ENCODE measurements at places on chromosomes 5 and 9.

DNA sequence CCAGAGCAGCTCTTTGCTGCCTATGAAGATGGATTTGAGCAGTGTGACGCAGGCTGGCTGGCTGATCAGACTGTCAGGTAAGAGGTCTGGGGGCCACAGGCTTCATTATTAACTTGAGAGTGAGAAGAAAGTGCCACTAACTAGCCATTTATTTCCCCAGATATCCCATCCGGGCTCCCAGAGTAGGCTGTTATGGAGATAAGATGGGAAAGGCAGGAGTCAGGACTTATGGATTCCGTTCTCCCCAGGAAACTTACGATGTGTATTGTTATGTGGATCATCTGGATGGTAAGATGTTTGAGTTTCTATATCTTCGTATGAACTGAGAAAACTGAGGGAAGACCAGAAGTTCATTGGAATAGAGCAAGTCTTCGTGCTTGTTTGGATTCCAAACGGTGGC is 22.1 kb downstream of the VCAN start:
- no peak for DNase-seq

GRCh38 chr5:24539613-24540012 is 105.2 kb downstream of the CDH10 start:
- no peak for DNase-seq

DNA sequence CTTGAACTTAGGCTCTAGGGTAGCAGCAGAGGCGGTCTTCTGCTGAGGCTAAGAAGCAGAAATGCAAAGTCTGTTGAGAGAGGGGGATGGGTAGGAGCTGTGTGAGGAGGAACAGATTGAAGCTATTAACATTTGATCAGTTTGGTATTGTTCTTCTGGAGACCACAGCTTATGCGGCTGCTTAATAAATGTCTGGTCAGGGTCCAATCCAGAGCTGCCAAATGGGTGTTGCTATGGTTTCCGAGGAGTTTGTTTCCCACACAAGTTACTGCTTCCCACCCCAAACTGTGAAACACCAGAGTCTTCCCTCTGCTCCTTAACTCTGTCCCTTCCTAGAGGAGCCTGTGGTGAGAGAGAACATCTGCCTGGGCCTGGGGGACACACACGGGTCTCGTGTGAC is 142.2 kb upstream of the KLF4 start:
- DNase-seq: no peak

GRCh38 chr5:73950441-73950873 is 324.5 kb downstream of the ARHGEF28 start:
- no peak for DNase-seq

DNA sequence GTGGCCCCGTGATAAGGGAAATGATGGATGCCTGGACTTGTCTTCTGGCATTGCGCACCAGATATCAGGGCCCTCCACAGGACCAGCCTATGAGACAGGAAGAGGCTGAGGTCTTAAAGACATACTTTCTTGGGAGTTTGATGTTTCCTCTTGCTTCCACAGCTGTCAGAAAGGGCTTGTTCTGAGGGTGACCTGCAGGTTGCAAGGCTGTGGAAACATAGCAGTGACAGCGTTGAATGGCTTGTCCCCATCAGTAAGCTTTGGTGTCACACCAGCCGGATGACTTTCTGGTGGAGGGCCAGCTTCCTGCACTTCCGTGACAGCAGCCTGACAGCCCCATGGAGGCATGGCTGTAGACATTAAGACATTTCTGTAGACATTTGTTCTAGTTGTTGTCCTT is 143.2 kb downstream of the C9orf152 start:
- no peak for DNase-seq

GRCh38 chr5:95812074-95812471 is 10.5 kb downstream of the GLRX start:
- no peak for DNase-seq

DNA sequence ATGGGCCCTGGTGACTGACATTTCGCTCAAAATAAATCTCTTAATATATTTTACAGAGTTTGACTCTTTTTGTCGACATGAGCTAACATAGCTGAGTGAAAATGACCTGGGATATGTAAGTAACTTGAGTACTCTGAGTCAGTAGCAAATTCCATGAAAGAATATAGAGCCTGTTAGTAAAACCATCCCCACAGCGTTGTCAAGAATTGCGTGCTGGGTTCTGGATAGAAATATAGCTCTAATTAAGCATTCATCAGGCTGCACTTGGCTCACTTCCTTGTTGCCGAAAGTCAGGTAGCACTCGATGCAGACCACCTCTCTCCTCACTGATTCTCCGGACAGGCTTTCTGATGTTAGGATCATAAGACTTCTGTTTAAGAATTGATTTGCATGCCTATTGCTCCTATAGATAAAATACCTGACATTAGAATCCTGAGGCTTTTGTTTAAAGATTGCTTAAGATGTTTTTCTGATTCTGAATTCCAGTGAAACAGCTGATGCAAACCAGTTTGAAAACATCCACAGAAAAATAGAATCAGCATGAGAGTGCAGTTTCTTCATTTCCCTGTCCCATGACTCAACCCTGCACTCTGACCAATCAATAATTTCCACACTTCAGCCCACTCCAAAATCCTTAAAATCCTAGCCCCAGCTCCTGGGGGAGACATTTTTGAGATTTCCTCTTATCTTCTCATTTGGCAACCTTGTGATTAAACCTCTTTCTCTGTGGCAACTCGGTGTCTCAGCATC is 310.6 kb downstream of the DIRAS2 start:
- DNase-seq: no peak

DNA sequence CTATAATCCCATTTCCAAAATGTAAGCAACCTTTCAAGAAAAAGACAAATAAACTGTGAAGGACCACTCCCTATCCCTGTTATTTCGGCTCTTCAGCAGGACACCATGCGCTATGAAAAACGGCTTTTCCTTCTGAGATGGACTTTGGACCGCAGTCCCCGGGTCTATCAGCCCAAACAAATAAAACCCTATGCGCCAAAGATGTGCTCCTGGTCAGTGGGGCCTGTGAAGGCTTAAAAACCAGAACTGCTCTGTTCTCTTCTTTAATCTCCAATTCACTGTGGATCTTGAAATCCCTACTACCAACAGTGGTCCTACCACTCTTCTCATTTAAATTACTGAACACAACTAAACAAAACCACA is 33.3 kb downstream of the RAPGEF1 start:
- DNase-seq: no peak

DNA sequence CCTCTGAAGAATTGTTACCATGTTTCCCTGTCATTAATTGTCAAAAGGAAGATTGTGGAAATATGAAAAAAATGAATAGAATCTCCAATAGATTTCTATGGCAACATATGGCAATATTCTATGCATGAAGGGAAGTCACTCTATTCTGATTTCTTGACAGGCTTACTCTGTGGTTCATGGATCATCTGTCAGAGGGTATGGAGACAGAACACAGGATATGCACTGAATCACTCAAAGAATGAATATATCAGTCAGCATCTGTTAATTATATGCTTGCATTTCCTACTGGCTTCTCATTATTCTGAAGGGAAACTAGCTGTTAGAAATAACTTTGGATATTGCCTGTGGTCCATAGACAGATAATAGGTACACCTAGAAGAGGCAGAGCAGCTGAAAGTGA is 918.9 kb downstream of the DTWD2 start:
- no peak for DNase-seq

DNA sequence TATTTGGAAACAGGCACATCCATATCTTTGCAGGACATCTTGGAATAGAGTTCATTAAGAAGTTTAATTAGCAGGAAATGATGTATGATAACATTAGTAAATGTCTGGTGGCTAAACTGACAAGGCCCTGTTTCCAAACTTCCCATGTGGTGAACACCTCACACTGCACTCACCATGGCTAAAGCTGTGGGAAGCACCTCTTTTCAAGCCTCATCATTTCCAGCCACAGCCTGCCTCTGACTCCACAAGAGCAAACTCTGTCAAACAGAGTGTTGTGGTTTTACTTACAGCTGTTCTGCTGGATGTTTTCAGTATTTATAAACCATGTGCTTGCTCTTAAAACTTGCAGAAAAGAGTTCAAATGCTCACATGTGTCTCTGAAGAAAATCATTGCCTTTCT is 14.9 kb upstream of the NDUFB6 start:
- DNase-seq: no peak

- no peak for DNase-seq
Observed at GRCh38 chr9:29969856-29970647, 2396.8 kb upstream of the C9orf72 start.

- DNase-seq: no peak
Observed at GRCh38 chr5:591746-592145, 20.4 kb upstream of the CEP72 start.

- DNase-seq: no peak
Observed at GRCh38 chr5:36658038-36658756, 51.8 kb downstream of the SLC1A3 start.

DNA sequence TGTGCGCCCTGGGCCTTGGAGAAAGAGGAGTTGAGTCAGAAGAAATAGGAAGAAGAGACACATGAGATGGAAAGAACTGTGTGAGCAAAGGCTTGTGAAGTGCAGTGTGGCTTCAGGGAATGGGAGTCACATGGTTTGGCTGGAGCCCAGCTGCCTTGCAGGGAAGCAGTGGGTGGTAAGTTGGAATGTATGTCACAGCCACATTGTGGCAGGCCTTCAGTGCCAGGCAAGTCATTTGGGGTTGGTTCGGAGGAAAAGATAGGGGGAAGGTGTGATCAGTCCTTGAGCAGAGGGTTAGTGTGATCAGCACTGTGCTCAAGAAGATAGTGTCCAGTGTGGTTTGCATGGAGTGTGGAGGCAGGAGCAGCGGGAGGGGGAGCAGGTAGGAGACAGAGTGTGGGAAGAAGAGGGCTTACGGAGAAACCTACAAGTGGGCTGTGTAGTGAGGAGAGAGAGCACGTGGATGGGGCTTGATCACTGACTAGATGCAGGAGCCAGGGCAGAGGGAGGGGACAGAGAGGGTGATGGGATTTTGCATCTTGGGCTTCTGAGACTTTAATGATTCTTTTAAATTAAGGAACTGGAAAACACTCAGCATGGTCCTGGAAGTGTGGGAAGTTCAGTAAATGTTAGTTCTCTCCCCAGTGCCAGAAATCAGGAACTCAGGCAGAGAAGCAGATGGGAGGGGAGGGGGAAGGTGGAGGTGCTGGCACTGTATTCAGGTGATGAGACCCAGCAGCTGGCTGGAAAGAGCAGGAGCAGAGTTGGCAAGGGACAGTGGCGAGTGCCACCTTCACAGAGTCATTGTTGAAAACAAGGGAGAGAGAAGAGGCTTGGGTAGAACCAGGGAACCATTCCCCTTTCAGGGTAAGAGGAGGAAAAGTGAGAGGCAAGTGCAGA is 46.6 kb downstream of the ARHGAP26 start:
- DNase-seq: no peak

GRCh38 chr5:114367029-114367428 is 5.2 kb downstream of the KCNN2 start:
- DNase-seq: no peak
